ENCODE measurements at places on chromosomes 6 and 20.

GRCh38 chr6:44025226-44025625 is 102.0 kb downstream of the MRPL14 start:
- DNase-seq: no peak

- no peak for DNase-seq
These were observed 168.0 kb upstream of the LRFN2 start for GRCh38 chr6:40755046-40755681.

GRCh38 chr6:128131036-128131435 is 230.2 kb upstream of the THEMIS start:
- DNase-seq: no peak

GRCh38 chr6:150590446-150590845 is 9.2 kb upstream of the PLEKHG1 start:
- DNase-seq: no peak

DNA sequence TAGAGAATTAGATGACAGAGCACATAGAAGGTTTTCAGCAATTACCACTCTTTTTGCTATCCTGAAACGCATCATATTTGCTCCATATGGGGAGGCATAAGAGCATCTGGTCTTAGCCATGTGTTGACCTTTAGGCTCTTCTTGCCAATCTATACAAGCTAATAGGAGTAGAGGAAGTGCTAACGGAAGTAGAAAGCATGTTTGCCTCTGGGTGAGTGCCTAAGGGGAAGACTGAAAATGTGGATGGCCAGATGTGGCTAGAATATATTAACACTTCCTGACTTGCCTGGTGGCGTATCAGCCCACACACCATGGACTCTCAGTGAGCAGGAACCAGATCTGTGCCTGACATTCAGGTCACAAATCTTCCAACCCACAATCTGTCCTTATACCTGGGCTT is 136.3 kb downstream of the LRRC1 start:
- DNase-seq: no peak
